NCI-H1417 (cell line): ENCODE measurements at places on chromosomes 11 and 22.

GRCh38 chr11:27716835-27717234, 16.6 kb upstream of the BDNF start:
- DNase-seq: no peak

GRCh38 chr11:61695917-61696316, 15.7 kb downstream of the DAGLA start:
- DNase-seq: no peak

DNA sequence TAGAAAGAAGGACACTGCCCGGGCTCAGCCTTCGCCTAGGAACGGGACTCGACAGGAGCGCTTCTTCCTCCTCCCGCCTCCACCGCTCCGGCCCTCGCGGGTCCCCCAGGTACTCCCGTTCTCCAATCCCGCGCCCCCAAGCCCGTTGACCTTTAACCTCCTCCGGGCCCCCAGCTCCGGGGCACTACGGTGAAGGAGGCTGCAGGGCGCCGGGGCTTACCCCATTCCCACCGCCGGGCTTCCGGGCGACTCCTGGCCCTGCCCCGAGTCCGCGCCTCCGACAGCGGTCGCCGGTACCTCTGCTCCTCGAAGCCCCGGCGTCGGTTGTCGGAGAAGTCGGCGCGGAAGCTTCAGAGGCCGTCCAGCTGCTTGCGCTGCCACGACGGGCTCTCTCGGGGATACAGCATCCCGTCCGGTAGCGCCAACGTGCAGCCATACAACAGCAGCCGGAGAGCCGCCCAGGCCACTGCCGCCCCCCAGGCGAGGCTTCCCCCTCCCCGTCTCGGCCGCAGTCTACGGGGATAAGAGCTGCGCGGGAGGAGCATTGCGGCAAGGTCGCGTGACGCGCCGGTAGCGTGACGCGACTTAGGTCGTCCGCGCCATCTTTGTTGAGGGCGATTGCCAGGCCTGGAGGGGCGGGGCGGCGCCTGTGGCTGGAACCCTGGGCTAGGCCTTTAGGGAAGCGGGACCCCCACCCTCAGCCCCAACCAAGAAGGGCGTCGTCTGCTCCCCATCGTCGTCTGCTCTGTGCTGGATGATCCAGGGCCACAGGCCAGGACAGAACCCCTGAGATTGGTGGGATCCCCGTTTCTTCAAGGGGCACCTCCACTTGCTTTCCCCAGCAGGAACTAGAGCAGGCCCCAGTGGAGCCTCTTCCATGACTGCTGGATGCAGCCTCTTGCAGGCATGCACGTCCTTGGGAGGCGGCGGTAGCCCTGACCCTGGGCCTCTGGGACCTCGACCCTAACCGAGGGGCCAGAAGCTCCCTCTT, 26.3 kb downstream of the RGL4 start:
- DNase-seq: peak; percentile 77

DNA sequence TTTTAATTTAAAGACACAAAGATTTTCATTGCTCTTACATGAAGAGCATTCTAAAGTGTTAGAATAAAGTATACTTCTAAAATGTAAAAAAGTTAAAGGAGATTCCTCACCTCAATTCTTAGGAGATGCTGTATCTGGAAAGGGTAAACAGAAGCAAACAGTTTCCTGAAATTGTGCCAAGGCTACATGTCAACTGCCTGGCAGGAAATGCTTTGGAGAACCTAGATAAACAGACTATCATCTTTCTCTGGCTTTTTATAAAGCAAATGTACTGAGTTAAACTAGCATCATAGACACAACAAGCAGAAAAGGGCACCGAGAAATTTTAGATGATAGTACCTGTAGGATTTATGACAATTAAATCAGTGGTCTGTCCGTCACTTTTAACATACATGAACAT, 24.7 kb upstream of the AKIP1 start:
- no peak for DNase-seq
